ENCODE measurements at places on chromosomes 4 and X.
A peak's percentile ranks its signal among the peaks of the same experiment; 100 is the strongest.

- no peak for DNase-seq
Observed at GRCh38 chrX:531611-531936, 99.0 kb upstream of the SHOX start.

DNA sequence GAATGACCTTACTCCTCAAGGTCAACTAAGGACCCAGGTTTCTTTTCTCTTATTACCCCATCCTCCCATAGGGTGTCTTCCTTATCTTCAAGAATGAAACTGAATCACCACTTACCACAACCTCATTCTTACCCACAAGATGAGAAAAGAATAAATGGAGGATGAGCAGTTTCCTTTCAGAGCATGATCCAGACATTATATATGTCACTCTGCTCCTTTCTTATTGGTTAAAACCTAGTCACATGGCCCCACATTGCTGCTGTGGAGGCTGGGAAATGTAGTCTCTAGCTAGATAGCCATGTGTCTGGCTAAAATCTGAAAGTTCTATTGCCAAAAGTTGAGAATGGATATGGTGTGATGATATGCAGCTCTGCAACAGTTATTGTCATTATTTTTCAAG, 62.4 kb upstream of the RAI2 start:
- DNase-seq: no peak

GRCh38 chr4:25904748-25905082, 9.3 kb upstream of the SMIM20 start:
- no peak for DNase-seq

DNA sequence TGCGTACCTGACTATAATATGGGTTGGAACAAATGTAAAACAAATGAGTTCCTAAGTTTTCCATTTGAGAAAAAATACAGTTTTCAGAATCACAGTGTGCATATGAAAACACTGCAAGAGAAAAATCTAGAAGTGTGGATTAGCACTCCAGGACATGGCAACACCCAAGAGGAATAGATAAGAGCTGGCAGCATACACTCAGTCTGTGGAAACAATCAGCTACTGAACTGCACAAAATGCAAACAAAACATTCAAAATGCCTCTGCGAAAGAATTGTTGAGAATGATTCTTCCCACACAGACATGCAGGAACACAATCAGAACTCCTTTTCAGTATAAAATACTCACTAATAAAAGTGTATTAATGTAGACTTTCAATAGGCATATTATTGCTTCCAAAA, 39.9 kb downstream of the ATP8A1 start:
- no peak for DNase-seq

DNA sequence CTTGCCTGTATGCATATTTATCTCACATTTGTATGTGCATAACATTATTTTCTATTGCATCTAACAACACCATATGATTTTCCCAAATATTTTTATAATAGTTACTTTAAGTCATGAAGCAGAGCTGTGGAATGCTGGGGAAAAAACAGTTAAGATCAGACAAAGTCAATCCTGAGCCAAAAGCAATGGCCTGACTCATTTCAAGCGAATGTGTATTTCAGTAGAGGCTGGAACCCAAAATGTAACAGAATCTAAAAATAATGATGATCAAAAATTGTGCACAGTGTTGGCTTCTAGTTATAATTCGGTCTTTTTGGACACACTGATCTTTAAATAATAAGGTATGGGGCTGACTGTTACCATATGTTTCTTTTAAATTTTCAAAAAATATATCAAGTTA, 516.2 kb upstream of the ADGRL3 start:
- no peak for DNase-seq

- DNase-seq: no peak
Observed at GRCh38 chr4:79199743-79200142, 126.1 kb downstream of the NAA11 start.

GRCh38 chrX:49977319-49978090, 55.1 kb downstream of the CLCN5 start:
- DNase-seq: no peak

- DNase-seq: no peak
Observed at GRCh38 chr4:138367942-138368341, 125.8 kb upstream of the SLC7A11 start.

DNA sequence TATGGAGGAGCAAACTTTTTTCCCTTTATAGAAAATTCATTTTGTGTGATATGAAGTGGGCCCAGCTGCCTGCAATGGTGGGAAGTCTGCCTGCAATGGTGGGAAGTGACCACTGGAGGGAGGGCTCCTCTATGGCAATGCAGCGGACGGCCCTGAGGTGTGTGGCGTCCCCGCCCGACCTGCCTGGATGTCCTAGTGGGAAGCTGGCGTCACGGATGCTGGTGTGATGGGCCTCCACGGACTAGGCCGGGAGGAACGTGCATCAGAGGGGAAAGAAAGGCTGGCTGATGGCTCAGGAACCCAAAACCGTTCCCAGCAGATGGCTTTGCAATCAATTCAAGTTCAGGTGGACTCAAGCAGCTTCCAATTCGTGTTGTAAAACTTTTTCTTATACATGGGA, 177.9 kb downstream of the AFAP1 start:
- peak; percentile 16 for DNase-seq

Measured in bone marrow (tissue), 2 donors.